LNCaP clone FGC (cell line): ENCODE measurements at places on chromosomes 4 and X.

DNA sequence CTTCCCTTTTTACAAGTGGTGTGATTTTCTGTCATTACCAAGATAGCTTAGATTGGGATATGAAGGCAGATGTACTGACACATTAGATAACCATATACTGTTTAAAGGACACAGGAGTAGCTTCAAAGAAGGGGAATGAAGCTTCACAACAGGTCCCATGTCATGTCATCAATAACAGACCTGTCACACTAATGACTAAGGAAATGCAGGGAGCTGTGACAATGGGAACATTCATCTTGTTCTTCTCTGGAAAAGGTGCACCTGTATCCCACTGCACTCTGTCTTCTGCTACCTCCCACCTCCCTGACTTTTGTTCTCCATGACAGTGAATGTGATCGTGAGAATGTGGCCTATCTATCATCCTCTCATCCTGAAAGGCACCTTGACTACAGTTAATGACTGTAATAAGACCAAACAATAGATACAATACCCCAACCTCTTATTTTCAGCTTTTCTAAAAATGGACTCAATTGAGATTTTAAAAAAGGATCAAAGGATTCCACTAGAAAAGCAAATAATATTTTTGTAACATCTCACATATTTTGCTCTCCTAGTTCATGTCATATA lies 472.5 kb downstream of the STPG2 start:
- no peak for DNase-seq

DNA sequence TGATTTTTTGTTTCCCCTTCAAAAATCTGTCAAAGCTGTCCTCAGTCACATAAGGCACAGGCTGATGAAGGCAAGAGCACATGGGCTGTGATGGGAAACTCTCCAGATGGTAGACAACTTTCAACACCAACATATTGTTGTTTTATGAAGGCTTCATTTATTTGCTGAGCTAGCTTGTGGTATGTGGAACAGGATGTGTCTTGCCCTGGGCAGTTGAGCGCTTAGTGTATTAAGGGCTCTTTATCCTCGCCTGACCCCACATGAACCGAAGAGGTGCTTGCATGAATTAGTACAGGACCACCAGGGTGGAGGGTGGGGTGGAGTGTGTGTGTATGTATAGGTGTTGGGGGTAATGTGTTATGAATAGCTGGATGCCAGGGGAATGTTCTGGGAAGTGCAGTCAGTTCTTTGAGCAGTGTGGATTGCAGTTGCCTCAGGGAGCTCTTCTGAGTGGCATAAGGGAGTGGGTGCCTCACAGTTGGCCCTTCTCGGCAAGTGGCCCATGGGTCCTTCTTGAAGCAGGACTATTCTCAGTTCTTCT lies 103.1 kb downstream of the PHEX start:
- DNase-seq: no peak

GRCh38 chrX:33339219-33339618 lies 127.9 kb upstream of the DMD start:
- no peak for DNase-seq

GRCh38 chrX:16579517-16579916 lies 70.4 kb upstream of the S100G start:
- DNase-seq: peak; percentile 10
